GM10248 (cell line): ENCODE measurements at places on chromosomes 3 and 15.

DNA sequence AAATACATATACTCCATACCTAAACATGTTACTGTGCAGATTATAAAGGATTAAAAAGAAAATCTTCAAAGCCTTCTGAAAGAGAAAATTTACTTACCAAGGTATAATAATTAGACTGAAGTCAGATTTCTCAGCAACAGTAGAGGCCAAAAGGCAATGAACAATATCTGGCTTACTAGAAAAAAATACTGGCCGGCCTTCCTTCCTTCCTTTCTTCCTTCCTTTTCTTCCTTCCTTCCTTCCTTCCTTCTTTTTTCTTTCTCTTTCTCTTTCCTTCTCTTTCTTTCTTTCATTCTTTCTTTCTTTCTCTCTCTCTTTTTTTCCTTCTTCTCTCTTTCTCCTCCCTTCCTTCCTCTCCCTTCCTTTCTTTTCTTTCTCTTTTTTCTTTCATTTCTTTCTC lies 209.6 kb downstream of the KCNH8 start:
- no peak for DNase-seq

GRCh38 chr15:66496951-66497501 lies 536 bp downstream of the SNAPC5 start:
- DNase-seq = peak; percentile 30

DNA sequence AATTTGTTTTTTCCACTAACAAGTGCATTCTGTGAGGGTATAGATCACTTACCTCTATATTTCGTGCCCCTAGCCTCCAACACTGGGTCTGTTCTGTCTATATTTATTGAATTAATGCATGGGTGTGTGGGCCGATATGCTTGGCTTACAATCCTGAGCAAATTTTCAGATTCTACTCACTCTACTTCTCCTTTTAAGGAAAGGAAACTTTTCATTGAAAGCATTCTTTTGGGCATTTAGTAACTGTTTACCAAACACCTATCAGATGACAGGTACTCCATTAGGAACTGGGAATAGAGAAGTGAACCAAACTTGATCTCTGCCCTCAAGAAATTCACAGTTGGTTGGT lies 60.5 kb downstream of the TLE3 start:
- no peak for DNase-seq

DNA sequence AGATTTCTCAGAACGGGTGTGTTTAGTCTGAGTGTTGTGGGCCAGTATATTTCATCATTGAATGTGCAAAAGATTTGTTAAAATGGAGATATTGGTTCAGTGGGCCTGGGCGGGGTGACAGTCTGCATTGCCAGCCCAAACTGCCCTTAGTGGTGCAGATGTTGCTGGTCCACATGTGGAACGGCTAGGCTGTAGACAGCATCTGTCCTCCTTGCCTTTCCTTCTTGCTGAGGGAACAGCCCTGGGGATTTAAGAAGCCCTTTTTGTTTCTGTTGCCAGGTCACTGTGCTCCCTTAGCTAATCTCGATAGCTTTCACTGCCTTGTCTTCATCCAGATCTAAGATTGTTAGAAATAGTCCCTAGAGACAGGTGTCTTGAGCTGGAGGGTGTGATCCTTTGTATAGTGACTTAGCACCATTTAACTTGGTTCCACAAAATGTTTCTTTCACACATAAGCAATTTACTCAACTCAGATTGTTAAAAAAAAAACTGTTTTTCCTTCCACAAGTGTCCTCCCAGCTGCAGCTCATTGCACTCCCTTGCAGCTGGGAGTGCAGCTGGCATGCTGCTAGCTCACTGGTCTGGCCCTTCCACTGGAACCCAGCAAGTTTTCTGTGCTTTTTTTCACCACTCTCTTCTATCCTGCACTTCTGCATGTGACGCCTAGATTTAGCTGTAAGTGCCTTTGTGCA lies 37.5 kb downstream of the GAP43 start:
- no peak for DNase-seq

GRCh38 chr15:50134524-50135024 lies 15.5 kb upstream of the ATP8B4 start:
- no peak for DNase-seq
